ENCODE measurements at places on chromosomes 7 and 10. TPM values are rescaled to one million over a fixed set of nuclear protein-coding genes. Genes with fewer than 3 reads are reported as not detected.
A peak's percentile ranks its signal among the peaks of the same experiment; 100 is the strongest.

- no peak for DNase-seq
Observed at GRCh38 chr7:84237533-84238173, 43.1 kb upstream of the SEMA3A start.

- DNase-seq: no peak
Observed at GRCh38 chr10:93715345-93715744, 13.0 kb upstream of the FRA10AC1 start.

- no peak for DNase-seq
Observed at GRCh38 chr10:33901166-33901565, 566.7 kb upstream of the NRP1 start.

GRCh38 chr7:79868010-79868409 is 266.6 kb upstream of the GNAI1 start:
- DNase-seq: no peak

DNA sequence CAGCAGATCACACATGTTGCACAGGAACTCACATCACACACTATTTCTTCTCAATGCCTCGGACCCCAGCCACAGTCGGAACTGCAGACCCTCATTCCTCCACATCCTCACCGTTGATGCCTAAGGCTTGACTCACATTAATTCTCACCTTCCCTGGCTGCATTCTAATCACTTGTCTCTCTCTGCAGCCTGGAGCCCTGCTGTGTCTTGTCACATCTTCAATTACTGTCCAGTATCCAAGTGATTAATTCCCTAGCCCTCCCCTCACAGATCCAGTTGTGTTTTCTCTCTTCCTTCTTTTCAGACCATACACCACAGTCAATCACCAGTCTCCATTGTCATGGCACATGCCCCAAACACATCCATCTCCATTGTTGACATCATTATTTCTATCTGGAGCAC is 592.4 kb upstream of the IGFBP3 start:
- DNase-seq: no peak

- DNase-seq: no peak
Observed at GRCh38 chr7:118195837-118196474, 12.0 kb downstream of the LSM8 start.

DNA sequence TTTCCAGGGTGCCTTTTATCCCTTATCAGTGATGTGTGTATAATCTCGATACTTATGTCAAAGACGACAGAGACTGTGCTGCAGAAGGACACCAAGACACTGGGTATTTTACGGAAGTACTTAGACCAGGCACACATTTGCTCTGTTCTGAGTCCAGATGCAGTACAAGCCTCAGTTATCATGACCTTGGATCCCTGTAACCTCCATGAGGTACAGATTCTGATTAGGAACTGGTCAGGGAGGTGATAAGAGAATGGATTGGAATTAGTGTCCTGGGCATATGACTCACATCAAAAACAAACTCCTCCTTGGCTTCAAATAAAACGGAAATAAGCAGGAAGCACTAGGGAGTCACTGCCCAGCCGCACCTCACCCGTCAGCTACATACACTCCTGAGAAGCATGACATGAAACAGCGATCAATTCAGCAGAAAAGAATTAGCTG is 146.5 kb downstream of the SFMBT2 start:
- no peak for DNase-seq

DNA sequence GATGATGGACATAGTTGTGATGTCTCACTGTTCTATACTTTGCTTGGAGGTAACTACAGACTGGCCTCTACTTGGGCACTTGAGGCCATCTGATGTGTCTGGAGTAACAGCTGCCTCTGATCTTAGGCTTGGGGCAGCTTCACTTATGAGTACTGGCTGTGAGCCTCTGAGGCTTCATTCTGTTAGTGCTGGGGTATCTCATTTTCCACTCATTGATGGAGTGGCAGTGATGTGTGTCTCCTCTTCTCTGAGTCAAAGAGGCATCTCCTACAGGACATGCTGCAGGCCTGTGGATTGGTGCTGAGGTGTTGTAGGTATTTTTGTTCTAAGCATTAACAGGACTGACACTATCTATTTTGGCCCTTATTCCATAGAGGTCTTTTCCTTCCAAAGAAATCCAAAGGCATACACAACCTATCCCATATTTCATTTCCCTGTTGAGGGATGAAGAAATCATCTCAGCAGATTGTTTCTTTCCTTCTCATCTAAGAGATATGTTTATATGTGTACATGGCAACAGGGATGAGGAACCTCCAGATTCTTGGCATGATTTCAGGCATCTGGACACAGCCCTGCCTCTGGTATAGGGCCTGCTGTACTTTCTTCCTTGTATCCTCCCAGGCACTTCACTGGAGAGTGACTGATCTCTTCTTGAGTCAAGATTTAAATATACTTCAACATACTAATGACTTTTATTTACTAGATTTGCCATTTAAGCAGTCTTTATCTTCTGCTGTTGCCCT is 65.7 kb upstream of the NOBOX start:
- DNase-seq: no peak

DNA sequence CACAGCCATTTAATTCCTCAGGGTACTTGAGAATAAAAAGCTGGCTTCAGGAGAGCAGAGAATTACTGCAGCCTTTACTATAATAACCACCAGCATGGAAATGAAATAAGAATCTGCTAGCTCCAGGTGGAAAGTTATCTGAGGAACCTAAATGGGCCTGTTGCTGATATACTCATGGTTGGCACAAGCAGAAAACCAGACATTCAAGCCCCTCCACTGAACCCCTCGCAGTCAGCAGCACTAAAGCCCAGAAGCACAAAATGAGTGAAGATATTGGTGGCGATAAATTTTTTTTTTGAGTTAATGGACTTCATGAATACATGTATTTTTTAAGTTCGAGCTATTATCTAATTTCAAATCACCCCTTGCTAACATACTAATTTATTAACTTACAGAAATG is 303.9 kb upstream of the NRP1 start:
- no peak for DNase-seq

- no peak for DNase-seq
Observed at GRCh38 chr7:132865366-132866143, 216.3 kb downstream of the CHCHD3 start.

GRCh38 chr10:132050191-132050590 is 15.6 kb upstream of the JAKMIP3 start:
- no peak for DNase-seq

DNA sequence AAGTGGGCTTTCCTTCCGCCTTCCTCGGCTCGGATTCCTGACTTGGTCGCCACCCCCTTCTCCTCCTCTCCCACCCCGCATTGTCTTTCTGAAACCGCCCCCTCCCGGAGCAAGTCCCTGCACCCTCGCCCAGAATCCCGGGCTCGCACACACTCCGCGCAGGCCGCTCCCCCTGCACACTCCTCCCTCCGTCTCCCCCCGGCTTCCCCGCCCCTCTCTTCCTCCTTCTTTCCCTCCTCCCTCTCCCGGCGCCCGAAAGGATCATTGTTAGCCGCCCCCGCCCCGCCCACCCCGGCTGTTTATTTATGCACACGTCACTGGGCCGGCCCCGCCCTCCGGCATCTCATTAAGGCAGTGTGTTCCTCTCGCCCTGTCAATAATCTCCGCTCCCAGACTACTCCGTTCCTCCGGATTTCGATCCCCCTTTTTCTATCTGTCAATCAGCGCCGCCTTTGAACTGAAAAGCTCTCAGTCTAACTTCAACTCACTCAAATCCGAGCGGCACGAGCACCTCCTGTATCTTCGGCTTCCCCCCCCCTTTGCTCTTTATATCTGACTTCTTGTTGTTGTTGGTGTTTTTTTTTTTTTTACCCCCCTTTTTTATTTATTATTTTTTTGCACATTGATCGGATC is at the start of gene TCF7L2:
Gene TCF7L2, plus strand, starts transcription at position 373 of the 633 bp plus-strand sequence. CDS start 510 bp downstream, outside the sequence.
- peak; percentile 24 for DNase-seq

DNA sequence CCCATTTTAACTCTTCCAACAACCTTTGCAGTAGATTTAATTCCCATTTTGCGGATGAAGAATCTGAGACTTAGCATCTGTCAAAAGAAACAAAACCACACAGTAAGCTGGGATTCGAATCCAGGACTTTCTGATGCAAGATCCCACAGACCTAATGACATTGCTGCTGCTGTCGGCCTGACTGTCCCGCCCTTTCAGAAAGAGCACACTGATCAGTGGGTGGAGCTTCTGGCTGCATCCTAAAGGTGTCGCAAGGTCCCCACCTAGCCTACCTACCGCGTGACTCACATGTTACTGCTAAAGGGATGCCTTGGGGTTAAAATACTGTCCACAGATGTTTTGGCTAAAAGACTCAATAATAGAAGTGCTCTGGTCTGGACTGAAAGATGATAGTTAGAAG is 134.7 kb downstream of the EMX2 start:
- no peak for DNase-seq

DNA sequence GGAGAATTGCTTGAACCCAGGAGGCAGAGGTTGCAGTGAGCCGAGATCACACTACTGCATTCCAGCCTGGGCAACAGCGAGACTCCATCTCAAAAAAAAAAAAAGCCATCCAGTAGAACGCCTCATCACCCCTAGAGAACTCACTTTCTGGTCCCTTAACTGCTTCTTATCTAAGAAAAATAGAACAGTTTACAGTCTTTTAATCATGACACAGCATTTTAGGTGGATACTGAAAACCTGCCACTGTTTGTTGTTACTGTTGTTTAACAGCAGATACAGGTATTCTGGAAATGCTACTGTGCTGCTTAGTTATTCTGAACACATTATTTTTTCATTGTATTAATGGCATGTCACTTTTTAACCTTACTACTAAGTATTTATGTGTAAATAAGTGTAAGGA is 624.3 kb upstream of the GHITM start:
- DNase-seq: no peak

GRCh38 chr10:13337128-13337826 is 10.8 kb downstream of the SEPHS1 start:
- no peak for DNase-seq

DNA sequence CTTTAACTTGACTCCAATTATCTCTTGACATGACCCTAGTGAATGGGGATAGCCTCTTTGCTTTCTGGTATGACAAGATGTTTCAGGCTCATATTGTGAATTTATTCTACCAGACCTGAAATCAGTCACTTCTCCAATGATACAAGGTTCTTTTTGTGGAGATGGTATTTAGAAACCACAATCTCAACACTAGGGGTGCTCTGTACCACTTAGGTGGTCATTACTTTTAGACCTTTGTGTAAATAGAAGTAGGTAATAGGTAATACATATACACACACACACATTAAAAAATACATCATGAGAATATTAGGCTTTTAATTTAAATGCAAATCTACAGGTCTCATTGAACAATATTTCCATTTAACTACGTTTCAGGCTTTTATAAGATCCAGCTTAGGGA is 199.0 kb upstream of the RHOBTB1 start:
- DNase-seq: no peak

GRCh38 chr10:11881477-11882417 is 58.6 kb downstream of the PROSER2 start:
- no peak for DNase-seq

DNA sequence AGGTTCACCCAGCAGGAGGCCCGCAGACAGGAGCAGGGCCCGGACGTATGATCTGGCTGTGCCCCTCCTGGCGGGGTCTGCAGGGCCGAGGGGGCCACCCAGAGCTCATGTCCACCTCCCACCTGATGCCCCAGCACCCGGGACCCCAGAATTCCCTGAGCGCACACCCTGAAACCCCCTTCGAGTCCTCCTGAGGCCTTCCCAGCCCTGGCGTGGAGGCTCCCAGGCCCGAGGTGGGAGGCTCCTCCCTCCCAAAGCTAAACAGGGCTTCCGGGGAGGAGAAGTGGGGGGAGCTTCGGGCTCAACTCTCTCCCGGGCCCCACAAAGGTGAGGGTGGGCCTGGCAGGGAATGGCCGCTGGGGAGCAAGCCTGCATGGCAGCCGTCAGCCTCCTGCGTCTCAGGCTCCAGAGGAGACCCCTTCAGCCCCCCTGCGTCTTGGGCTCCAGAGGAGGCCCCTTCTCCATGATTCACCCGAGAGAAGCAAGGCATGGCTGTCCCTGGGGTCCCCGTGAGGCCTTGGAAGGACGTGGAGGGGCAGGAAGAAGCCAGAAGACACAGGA is 30.2 kb downstream of the MICALL2 start:
- DNase-seq: no peak

GRCh38 chr7:7913504-7913903 is 55.1 kb upstream of the GLCCI1 start:
- no peak for DNase-seq

GRCh38 chr7:17989546-17989945 is 38.1 kb downstream of the PRPS1L1 start:
- no peak for DNase-seq

- no peak for DNase-seq
Observed at GRCh38 chr7:47792521-47793121, 155.6 kb downstream of the PKD1L1 start.

GRCh38 chr7:135169964-135170273 is 588 bp downstream of the CYREN start:
- DNase-seq: no peak

GRCh38 chr7:55273186-55273980 is 91.8 kb upstream of the LANCL2 start:
- DNase-seq: no peak

GRCh38 chr10:113897693-113898618 is 43.5 kb downstream of the NHLRC2 start:
- no peak for DNase-seq

- no peak for DNase-seq
Observed at GRCh38 chr10:23081221-23081750, 14.1 kb upstream of the MSRB2 start.

DNA sequence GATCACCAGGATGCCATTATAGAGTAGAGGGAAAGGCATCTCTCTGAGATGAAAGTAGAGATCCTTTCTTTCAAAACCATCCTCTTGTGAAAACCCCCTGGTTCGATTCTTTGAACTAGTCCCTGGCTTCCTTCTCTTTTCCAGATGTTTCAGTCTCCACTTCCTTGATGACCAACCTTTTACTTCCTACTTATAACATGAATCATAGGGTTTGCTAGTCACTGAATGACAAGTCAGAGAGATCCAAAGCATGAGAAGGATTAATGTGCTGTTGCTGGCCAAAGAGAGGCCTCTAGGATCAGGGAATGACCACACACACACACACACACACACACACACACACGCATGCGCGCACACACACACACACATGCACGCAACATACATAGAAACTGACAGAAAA is 161.1 kb upstream of the FRMD4A start:
- no peak for DNase-seq

The ORC5 gene
- 23.0 TPM for total RNA-seq

The PDE6C gene
- not detected for total RNA-seq

The ANKRD7 gene
- not detected for total RNA-seq

The SUN3 gene
- not detected for total RNA-seq

The CPXM2 gene
- not detected for total RNA-seq

The FZD1 gene
- total RNA-seq: 0.42 TPM

The HTR5A gene
- total RNA-seq: not detected

Measured in activated B cell treated with CpG ODN at 0.5 μM for 24 hours (primary cell).